Right hindlimb (tissue), 1 donor: ENCODE measurements at places on chromosomes 6 and 20.

GRCh38 chr20:4195499-4195898 is 180.1 kb upstream of the RNF24 start:
- no peak for DNase-seq

DNA sequence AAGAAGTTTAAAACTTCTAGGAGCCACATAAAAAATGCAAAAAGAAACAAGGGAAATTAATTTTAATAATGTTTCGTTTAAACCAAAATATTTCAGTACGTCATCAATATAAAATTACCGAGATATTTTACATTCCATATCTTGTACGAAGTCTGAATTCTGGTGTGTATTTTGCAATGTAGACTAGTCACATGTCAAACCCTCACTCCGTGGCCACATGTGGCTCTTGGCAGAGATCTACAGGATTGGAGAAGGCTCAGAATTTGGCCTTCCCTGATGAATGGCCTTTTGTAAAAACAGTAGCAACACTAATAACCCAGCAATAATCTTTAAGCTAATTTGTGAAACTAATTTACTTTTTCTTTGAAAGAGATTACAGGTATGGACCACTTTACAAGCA is 217.1 kb downstream of the PRL start:
- DNase-seq, result no peak

- DNase-seq, result no peak
Measured at GRCh38 chr20:40692240-40693011, 3.4 kb upstream of the MAFB start.

DNA sequence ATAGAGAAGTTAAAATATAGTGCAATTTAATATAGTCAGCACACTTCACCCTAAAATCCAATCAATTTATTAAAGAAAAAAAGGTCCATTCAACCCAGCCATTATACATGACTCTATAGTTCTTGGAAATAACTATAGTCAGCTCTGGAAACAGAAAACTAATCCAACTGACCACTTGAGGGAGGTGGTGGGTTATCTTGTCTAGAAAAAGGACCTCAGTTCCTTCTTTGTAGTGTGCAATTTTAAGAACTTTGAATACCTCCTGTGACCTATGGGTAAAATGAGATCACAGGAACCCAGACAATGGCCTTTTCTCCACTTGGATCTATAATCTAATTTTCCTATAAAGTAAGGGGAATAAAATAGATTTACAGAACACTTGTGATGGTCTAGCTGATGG is 163.6 kb upstream of the CENPW start:
- DNase-seq, result no peak

DNA sequence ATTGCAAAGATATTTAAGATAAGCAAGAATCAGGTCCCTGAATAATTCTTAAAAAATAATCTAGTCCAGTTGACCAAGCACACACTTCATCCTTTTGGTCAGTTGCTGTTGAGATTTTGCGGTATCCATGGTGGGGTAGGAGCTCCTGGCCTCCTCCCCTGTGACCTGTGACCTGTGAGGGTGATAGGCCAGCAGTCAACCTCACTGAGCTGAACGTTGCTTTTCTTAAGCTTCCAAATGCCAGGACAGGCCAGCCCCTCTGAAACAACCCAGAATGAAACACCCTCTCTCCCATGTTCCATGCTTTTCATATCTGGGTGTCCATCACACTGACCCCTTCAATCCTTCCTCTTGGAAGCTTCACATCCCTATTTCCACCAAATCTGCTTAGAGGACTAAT is 164.9 kb downstream of the THBS2 start:
- DNase-seq, result no peak

DNA sequence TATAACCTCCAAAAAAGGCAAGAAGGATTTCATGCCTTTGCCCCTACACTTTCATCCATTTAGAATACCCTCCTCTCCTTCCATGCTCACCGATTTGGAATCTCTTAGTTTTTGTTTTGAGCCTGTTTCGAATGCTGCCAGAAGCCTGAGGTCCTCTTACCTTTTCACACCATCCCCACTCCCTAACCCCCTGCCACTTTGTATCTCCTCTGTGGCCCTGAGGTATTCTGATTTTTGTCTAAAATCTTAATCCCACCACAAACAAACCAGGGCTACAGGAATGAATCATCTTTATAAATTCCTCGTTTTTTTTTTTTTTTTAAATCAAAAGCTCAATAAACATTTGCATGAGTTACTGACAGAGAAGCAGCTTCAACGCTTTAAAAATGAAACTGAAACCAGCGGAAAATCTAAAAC is 1.6 kb upstream of the RPS12 start:
- DNase-seq, result no peak

- DNase-seq, result no peak
Measured at GRCh38 chr6:24749297-24749696, 25.4 kb upstream of the GMNN start.

GRCh38 chr6:14927398-14927797 is 318.5 kb upstream of the JARID2 start:
- DNase-seq, result no peak

DNA sequence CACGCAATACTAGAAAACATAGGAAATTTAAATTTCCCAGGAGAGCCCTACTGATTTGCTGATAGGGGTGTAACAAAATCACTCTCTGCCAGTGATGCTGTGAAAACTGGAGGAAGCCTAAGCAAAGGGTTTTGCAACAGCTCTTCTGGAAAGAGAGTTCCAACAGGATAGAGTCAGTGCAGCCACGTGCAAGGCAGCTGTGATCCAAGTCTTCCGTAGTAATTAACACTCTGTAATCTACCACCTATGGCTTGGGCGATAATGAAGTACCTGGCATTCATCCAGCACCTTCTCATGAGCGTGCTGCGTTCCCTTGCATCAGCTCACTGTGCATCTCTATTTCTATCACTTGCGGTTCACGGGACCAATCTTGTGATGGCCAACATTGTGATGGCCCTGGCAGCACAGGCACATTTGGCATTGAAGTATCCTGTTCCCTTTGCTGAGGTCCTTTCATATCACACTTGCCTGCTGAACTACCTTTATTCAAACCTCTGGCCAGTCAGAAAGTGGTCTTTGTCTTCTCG is 48.2 kb downstream of the IRF4 start:
- no peak for DNase-seq

DNA sequence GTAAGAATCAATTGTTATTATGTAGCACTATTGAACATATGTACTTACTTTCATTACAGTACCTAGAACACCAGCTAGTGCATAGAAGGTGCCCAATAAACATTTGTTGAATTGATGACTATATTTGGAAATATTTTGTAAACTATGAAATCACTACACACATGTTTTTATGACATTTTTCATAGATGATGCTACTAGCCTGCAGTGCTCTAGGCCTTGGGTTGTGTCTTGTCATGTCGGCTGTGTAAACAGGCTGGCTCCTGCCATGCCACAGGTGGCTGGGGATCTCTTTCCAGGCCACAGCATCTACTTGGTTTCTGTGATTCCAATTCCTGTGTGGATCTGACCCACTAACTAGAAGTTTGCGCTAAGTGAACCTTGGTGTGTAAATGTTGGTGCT is 43.3 kb upstream of the EDN1 start:
- DNase-seq, result no peak

GRCh38 chr6:31952140-31952805 is 6.4 kb downstream of the CFB start:
- no peak for DNase-seq

GRCh38 chr6:88662653-88663174 is 300.7 kb downstream of the RNGTT start:
- DNase-seq, result no peak

- DNase-seq, result no peak
Measured at GRCh38 chr6:14524319-14524718, 406.7 kb downstream of the CD83 start.

DNA sequence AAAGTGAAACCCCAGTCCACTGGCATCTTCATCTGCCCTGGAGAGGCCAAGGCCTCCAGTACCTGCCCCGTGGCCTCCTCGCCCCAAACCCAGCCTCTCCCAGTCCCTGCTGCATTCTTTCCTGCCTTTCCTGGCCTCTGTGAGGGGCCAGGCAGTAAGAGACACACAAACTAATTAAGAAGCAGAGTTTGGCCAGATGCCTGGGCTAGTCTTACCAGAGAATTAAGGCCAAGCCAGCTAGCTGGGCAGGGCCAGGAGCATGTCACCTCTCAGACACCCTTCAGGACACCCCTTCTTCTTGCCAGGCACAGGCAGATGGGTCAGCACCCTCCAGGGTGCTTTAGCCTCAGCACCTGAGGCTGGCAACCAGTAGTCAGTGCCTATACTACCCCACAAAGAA is 2.4 kb downstream of the MDGA1 start:
- DNase-seq, result no peak

DNA sequence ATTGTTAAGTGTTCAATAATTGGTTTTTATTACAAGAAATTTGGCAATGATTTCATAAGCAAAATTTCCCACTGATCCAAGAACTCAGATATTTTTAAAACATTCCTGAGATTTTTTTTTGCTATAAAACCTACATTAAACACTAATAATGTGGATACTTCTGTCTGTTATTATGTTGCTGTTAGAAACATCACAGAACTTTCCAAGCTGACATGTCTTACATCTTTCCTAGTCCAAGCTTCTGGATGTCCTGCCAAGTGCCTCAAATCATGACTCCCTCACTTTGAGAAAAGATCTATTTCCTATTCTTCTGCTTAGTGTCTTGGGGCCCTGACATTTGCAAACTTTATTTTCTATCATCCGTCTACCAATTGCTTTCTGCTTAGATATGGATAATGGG is 110.8 kb downstream of the RFPL4B start:
- no peak for DNase-seq

GRCh38 chr6:128508588-128509296 is 11.7 kb downstream of the PTPRK start:
- no peak for DNase-seq

GRCh38 chr20:10321138-10321717 is 102.6 kb downstream of the SNAP25 start:
- DNase-seq, result no peak

DNA sequence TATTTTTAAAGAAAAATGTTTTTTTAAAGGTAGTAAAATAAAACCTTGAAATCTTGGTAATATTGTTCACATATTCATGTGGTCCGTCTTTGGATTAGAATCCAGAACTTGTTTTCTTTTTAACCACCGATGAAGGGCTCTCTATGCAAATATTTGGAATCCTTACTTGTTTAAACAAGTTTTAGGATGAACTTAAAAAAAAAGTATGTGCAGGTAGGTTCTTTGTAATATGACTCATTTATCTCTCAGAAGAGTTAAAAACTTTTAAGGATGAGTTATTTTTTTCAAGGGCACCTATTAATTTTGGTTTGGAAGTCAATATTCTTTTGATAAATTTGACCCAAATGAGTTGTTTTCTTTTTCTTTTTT is 8.9 kb downstream of the DSP start:
- DNase-seq, result no peak

- DNase-seq, result no peak
Measured at GRCh38 chr6:154661768-154662167, 71.4 kb upstream of the SCAF8 start.

DNA sequence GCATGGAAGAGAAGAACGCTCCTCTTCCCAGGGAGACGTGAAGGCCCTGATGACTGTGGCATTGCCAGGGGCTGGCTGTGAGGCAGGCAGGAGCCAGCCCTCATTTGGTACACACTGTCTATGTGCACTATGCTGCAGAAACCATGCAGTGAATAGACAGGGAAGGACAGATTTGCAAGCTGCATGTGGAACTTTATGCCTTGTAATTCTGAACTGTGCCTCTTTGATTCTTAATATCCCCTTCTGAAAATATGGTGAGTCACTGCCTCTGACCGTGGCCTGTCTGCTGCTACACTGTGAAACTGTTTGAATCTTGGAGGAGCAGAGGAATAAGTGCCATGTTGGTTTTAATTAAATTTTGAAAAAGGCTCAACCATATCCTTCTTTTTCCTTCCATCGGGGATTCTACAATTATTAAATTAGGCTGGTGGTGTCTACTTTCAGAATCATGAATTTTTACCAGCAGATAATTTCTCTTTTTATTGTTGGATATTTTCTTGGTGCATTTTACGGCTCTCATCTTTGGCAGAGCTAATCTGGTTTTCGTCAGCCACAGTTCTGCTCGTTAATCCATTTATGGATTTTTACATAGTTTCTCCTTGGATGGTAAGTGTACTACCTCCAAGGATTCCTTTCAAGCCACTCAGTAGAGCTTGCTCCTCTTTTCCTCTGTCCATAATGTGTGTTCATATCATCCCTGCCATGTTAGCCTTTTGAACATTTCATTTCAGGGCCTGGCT is 301.0 kb upstream of the SLC35B3 start:
- DNase-seq, result no peak

- no peak for DNase-seq
Measured at GRCh38 chr6:37417393-37417792, 15.6 kb upstream of the CMTR1 start.

GRCh38 chr6:103113416-103113815 is 1719.9 kb downstream of the GRIK2 start:
- no peak for DNase-seq

DNA sequence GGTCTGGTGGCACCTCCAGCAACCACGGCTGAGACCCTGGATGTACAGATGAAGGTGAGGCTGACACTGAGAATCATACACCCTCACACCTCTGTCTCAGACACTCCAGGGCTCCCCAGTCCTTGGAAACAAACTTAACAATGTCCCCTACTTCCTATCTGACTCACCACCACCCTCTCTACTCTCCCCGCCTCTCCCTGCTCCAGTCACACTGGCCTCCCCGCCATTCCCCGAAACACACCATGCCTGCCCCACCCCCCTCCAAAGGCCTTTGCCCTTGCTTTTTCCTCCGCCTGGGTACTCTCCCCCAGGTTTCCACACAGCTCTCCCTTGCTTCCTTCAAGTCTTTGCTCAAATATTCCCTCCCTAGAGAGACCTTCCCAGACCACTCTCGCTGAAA is 16.3 kb downstream of the BPI start:
- no peak for DNase-seq

DNA sequence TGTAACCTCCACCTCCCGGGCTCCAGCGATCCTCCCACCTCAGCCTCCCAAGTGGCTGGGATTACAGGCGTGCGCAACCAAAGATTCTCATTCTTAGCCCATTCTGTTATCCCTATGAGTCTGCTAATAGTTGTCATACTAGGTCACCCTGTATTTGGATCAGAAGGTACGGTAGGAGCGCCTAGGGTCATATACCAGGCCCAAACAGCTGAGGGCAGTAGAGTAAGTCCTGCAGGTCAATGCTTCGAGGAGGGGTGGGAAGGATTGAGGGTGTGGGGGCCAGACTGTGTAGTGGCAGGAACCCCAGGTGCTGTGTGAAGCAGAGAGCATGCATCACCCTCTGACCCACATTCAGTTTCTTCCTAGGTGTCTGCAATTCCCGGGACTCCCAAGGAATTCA is 22.7 kb upstream of the POU5F1 start:
- DNase-seq, result no peak

- DNase-seq, result no peak
Measured at GRCh38 chr6:92069781-92070180, 1349.6 kb downstream of the EPHA7 start.

DNA sequence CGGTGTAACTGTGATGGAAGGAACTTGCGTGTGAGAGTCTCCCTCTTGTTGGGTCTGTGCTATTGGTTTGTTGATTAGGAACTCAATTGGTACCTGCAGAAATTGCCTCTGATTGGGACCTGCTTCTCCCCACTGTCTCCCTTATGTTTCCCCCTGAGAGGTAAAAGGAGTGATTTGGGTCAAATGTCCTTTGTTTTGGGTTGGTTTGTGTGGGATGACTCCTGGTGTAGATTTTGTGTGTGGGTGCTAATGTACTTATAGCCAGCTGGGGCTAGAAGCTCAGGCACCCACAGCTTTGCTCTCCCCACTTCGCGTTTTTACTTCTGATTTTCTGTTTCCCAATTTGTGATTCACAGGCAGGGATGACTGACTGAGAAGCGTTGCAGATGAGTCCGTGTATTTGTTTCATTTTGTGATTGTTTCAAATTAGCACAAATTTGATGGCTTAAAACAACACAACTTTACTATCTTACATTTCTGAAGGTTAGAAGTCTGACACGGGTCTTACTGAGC is 79.1 kb downstream of the UTRN start:
- no peak for DNase-seq
